ENCODE measurements at places on chromosomes 1 and 21.
A peak's percentile ranks its signal among the peaks of the same experiment; 100 is the strongest.

- no peak for DNase-seq
These were observed 6.5 kb upstream of the TAGLN2 start for GRCh38 chr1:159931795-159932173.

DNA sequence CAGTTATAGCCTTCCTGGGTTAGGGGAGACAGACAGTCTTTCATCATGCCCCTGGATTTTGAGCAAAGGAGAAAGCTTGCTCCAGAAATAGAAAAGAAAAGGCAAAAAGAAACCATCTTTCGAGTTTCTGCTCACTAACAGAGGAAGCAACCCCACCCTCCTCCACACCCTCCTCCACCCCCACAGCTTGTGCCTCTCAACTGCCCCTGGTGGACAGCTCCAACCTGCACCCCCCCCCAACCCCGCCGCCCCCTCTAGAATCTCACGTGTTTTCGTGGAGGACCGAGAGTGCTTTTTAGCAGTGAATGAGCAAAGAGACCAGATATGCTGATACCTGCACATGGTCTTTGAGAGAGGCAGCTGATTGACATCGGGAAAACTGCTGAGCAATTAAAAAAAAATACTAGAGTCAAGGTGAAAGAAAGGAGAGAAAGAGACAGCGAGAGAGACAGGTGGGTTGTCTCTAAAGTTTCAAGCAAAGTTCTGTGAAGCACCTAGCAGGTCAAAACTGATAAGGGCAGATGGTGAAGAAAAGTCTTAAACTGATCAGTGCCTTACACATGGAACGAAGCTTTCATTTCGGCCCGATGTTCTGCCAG is 358.3 kb downstream of the KIF26B start:
- no peak for DNase-seq

DNA sequence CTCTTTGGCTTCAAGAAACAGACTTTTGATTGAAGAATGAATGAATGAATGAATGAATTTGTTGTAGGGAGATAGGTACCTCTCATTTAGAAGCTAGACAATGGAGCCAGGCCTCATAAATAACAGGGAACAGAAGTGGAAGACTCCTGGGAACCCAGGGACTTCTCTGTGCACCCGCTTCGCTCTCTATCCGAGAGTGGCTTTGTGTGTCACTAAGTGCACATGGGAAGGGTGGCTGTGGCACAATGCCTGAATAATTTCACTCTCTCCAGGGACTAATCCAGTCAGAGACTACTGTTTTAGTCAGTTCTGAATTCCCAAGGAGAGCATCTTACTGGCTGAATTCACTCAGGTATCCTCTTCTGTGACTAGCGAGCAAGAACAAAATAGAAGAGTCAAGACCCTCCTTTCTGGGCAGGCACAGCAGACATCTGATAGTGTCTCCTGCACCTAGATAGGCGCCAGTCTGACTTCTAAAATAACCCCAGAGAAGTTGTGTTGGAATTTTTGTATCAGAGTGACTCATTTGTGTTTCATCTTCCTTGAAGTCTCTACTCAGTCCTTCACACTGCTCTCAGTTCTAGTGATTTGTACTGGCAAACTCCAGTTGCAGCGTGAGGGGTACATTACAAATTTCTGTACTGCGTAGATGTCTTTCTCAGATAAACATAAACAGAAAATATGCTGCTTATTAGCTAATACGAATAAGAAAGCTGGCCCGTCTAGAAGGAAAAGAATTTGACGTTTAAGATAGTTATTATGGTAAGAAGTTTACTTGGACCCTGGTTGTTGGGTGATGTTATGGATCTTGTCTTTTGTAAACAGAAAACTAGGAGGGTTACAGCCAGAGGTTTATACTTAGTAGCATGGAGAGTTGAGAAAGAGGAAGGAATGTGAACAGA is 34.0 kb downstream of the BACH1 start:
- no peak for DNase-seq

DNA sequence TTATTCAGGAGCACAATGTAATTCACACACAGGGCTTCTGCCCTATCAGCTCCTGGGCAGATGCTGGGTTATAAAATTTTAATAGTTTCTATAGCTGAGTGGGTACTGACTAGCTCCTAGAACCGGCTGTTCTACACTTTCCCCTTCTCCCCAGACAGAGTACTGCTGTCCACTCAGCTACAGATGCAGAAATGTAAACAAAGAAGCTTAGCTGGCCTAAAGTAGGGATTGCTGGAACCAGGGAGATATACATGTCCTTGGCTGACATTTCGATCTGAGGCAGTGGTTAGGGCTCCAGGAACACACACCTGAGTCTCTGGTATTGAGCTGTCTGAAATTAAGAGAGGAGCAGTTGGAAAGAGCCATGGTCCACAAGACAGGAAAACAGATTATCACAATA is 211.5 kb upstream of the USP24 start:
- DNase-seq = peak; percentile 6
